ENCODE measurements at places on chromosomes 5 and 9. TPM values are rescaled to one million over a fixed set of nuclear protein-coding genes. Genes with fewer than 3 reads are reported as not detected.

Gene CDH6
- polyA plus RNA-seq: 2.1 TPM

Gene ENTREP1
- polyA plus RNA-seq: 2.0 TPM

Gene ANKRD34B
- 0.08 TPM for polyA plus RNA-seq

Gene BTNL3
- polyA plus RNA-seq: not detected

Gene ZFP37
- 35.4 TPM for polyA plus RNA-seq

Gene RAB3C
- 94.3 TPM for polyA plus RNA-seq

Gene ZCCHC10
- polyA plus RNA-seq: 68.0 TPM

Gene RLN1
- polyA plus RNA-seq: not detected

Measured in neural cell (in vitro differentiated cells).